ENCODE measurements at places on chromosomes 1 and 21.
A peak's percentile ranks its signal among the peaks of the same experiment; 100 is the strongest.

- DNase-seq, result no peak
Observed at GRCh38 chr21:26708223-26708800, 135.2 kb upstream of the CYYR1 start.

GRCh38 chr1:101079341-101079740, 53.8 kb upstream of the DPH5 start:
- no peak for DNase-seq

DNA sequence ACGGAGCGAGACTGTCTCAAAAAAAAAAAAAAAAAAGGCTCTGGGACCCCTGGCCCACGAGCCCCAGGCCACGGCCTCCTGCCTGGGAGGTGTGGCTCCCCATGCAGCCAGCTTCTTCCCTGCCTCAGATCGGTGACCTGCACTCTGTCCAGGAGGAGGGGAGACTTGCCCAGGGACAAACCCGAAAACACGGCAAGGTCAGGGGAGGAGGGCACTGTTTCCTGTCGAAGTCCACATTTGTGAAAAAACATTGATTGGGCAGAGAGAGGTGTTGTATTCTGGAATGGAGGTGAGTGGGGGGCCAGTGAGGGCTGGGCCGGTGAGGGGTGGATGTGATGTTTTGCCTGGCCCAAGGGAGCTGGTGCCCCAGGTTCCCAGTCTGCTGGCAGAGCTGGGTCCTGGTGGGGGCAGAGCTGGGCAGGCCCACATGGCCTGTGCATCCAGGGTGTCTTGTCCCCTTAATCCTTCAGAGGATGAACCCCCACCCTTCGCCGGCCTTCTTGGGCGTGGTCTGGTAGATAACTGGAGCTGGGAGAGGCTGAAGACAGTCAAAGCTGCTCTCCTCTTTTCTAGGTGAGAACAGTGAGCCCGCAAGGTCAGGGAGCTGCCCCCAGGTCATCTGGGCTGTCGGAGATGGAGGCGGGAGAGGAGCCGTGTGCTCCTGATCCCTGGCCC, 12.4 kb upstream of the FAAP20 start:
- no peak for DNase-seq

DNA sequence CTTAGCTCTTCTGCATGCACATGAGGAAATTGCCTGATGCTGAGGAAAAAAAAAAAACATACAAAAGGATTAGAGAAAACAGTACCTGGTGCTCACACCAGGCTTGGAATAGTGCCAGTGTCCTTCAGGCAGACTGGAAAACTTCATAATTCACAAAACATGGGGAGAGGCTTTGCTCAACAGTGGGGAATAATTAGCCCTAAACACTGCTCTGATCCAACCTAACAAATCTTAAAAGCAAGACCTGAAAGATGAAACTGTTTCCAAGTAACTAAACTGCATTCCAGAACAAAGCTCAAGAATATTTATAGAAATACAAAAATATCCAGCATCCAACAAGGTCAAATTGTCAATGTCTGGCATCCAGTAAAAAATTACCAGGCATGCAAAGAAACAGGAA, 124.8 kb downstream of the AK5 start:
- no peak for DNase-seq

GRCh38 chr1:217389895-217390294, 241.0 kb downstream of the GPATCH2 start:
- DNase-seq, result no peak

DNA sequence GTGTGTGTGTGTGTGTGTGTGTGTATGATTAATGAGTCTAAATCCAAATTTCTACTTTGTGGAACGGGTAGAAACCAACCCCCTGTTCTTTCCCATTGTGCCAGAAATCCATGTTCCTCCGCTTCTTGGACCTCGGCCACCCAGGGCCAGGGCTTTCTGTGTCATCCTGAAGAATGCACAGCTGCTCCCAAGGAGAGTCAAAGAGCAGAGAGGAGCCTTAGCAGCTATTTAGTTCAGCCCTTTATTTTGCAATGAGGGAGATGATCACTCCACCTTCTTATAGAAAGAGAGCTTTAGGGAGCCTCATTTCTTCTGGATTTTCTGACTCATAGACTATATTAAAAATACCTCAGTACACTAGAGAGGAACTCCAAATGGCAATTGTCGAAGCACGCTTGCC, 489.3 kb upstream of the VAMP3 start:
- no peak for DNase-seq

DNA sequence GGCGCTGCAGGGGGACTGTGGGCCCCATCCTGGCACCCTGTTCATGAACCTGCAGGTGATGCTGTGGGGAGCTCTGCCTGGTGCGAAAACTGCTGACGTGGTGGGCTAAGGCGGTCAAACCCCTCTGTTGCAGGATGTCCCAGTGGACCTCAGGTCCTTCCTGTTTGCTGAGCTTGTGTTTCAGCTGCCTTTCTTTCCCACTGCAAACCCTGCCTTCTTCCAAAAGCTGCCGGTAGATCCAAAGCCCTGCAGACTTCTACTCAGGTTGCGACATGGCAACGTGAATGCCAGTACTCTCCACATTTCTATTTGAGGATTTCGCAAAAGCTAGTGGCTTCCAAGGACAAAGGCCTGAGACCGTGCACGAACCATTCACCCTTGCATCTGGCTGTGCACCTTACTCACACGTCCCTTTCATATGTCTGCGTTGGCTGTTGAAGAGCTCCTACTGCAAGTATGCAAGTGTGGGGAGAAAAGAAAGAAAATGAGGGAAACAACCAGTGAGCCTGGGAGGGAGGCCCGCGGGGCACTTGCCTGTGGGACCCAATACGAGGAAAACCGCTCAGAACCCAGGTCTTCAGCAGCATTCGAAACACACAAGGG, 6.2 kb upstream of the RRP1 start:
- no peak for DNase-seq

- peak; percentile 88 for DNase-seq
Observed at GRCh38 chr1:151024540-151025146, 11.7 kb upstream of the BNIPL start.

DNA sequence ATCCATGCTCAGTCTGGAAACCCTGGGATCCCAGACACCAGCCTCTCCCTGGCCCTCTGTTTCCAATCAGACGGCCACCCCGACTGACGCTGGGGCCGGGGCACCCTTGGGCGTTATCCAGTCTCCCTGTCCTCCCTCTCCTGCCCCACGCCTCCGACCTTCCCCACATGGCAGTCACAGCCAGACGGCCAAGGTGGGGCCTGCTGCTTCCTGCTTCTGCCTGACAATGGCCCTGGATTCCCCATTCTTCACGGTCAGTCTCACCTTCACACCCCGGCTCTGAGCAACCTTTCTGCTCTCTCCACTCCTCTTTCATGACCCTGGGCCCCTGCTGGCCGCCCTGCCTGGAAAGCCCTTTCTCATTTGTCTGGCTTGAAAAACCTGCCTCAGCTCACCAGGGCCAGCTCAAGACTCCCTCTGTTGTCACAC, 6.6 kb downstream of the GNG4 start:
- no peak for DNase-seq

DNA sequence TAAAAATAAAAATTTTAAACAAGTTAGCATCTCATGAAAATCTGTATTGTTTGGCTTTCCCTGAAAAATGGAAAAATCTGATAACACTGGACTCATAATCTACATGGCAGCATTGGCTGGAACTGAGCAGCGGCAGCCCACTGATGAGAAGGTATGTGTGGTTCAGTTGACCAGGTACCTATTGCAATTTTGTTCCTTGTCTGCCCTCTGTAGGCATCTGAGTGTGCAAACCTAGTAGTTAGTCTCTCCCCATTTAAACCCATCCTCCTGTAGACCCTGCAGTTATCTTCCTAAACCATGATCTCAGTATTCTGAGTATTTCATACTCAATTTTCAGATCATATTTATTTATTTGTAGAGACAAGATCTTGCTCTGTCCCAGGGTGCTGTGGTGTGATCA, 59.4 kb upstream of the SERBP1 start:
- DNase-seq, result peak; percentile 44

- no peak for DNase-seq
Observed at GRCh38 chr1:206532368-206532767, 25.0 kb downstream of the RASSF5 start.

- DNase-seq, result no peak
Observed at GRCh38 chr1:42926879-42927242, 31.8 kb downstream of the SLC2A1 start.

- DNase-seq, result no peak
Observed at GRCh38 chr1:57420981-57421785, 2.7 kb downstream of the DAB1 start.

DNA sequence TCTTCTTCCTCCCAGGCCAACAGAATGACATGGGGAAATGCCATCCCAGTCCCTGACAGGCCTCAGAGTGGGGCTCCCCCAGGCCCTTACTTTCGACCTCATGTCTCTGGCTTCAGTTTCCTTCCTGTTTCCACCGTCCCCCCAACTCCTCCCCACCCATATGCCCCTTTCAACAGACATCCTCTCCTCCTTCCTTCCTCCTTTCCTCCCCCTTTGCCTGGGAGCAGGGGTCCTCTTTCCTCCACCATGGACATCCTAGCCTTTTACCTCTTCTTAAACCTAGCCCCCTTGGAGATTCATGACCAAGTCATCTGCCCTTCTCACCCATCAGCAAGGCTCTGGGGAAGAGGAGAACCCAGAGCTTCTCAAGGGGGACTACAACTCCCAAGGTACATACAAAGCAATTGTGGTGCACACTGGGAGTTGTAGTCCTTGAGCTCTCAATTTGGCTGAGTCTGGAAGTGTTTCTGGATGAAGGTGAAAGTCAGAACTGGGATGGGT, 4.0 kb downstream of the ZBTB7B start:
- DNase-seq, result peak; percentile 78

DNA sequence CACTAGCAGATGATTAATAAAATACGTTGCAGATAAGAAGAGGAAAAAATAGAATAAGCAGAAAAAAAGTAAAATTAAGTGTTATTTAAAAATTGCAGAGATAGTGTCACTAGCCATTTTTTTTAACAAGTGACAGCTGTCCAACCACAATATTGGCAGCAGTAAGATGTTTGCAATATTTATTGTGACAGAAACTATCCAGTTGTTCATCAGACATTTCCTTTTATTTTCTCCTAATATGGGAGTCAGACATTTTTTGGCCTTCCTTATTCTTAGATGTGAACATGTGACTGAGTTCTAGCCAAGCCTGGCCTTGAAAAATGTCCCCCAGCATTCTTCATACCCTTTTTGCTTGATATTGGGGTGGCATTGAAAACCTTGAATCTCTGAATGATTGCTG, 3.4 kb upstream of the SPAG17 start:
- DNase-seq, result no peak

- DNase-seq, result no peak
Observed at GRCh38 chr1:6935361-6935883, 150.2 kb downstream of the CAMTA1 start.

- DNase-seq, result peak; percentile 67
Observed at GRCh38 chr1:205301205-205301821, 20.2 kb downstream of the NUAK2 start.

All from NAMALWA (cell line).